ENCODE measurements at places on chromosomes 1 and 21. TPM values are rescaled to one million over a fixed set of nuclear protein-coding genes. Genes with fewer than 3 reads are reported as not detected.

ZNF678 gene
- total RNA-seq = 5.9 TPM

CRABP2 gene
- total RNA-seq = 45.6 TPM

PTPN14 gene
- total RNA-seq = 45.2 TPM

GPR25 gene
- not detected for total RNA-seq

SLAMF1 gene
- not detected for total RNA-seq

CCDC27 gene
- total RNA-seq = not detected

INKA2 gene
- 8.0 TPM for total RNA-seq

RTCA gene
- total RNA-seq = 27.6 TPM

TMEM125 gene
- not detected for total RNA-seq

RNU1-4 gene
- under 0.01 TPM for total RNA-seq

TEX38 gene
- total RNA-seq = not detected

RORC gene
- total RNA-seq = not detected

EPHA8 gene
- not detected for total RNA-seq

SLC25A34 gene
- 0.39 TPM for total RNA-seq

AMPD1 gene
- not detected for total RNA-seq

ACTN2 gene
- total RNA-seq = 0.39 TPM

SLC1A7 gene
- total RNA-seq = not detected

TTC22 gene
- total RNA-seq = not detected

FBLIM1 gene
- total RNA-seq = 11.0 TPM

OLIG2 gene
- not detected for total RNA-seq

TGFB2 gene
- 0.78 TPM for total RNA-seq

GLRX2 gene
- total RNA-seq = 6.2 TPM

FAM163A gene
- not detected for total RNA-seq

CYP4B1 gene
- total RNA-seq = not detected

KCNJ9 gene
- total RNA-seq = under 0.01 TPM

WNT4 gene
- under 0.01 TPM for total RNA-seq

CFHR5 gene
- total RNA-seq = not detected

MIA3 gene
- total RNA-seq = 65.4 TPM

DNALI1 gene
- 7.8 TPM for total RNA-seq

CLEC20A gene
- not detected for total RNA-seq

PUM1 gene
- total RNA-seq = 74.3 TPM

SLAMF8 gene
- total RNA-seq = not detected

CAMTA1 gene
- 30.5 TPM for total RNA-seq

ASTN1 gene
- total RNA-seq = not detected

CELA2A gene
- total RNA-seq = not detected

PRELP gene
- total RNA-seq = 0.37 TPM

LIN28A gene
- not detected for total RNA-seq

L1TD1 gene
- not detected for total RNA-seq

ASAP3 gene
- 39.9 TPM for total RNA-seq

LMOD1 gene
- 0.20 TPM for total RNA-seq

GJA9 gene
- not detected for total RNA-seq

ST6GALNAC5 gene
- total RNA-seq = 0.39 TPM

SLC45A1 gene
- 3.3 TPM for total RNA-seq

KRTAP21-2 gene
- total RNA-seq = not detected

NHLH2 gene
- not detected for total RNA-seq

SYCP1 gene
- not detected for total RNA-seq

TENT5C gene
- not detected for total RNA-seq

CYP4Z1 gene
- total RNA-seq = not detected

DMRTA2 gene
- not detected for total RNA-seq

CD247 gene
- total RNA-seq = not detected

SH3BGR gene
- 0.98 TPM for total RNA-seq

CATSPERE gene
- 0.78 TPM for total RNA-seq

DYNLT5 gene
- 0.73 TPM for total RNA-seq

MSH4 gene
- total RNA-seq = 0.20 TPM

GJA8 gene
- not detected for total RNA-seq

CR2 gene
- not detected for total RNA-seq

OSCP1 gene
- total RNA-seq = 8.1 TPM

Measured in subcutaneous preadipocyte (primary cell).